ENCODE measurements at places on chromosomes 1 and 21. TPM values are rescaled to one million over a fixed set of nuclear protein-coding genes. Genes with fewer than 3 reads are reported as not detected.

VASH2 gene
- 1.7 TPM for total RNA-seq

ZBTB8B gene
- 0.09 TPM for total RNA-seq

GCSAML gene
- 0.40 TPM for total RNA-seq

CD84 gene
- 18.8 TPM for total RNA-seq

DNA sequence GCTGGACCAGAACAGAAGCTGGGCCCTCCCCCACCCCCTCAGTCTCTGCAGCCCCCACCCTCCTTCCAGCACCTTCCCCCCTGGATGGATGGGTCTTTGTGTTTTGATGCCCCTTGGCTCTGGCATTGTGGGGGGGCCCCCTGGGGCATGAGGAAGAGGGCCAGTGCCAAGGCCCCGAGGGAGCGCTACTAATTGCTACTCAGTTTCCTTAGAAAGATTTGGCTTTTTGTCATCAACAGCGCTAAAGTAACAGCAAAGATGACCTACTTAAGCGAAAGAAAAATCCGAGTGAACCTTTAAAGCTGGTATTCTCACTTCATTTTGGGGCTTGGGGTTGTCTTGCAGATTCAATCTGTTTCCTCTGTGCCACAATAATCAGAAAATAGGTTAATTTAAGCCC is 63.5 kb downstream of the SKI start:
- H3K4me3 ChIP-seq, result no peak overlapping the region
- peaks cover 27% of the 10 kb centered on the region for H3K4me1 ChIP-seq
- H3K36me3 ChIP-seq, result no peaks in the 10 kb centered on the region

GRCh38 chr1:213786683-213787082 is 201.1 kb upstream of the PROX1 start:
- H3K36me3 ChIP-seq, result no peaks in the 10 kb centered on the region
- no peaks in the 10 kb centered on the region for H3K27me3 ChIP-seq
- no peak for DNase-seq
- H3K4me3 ChIP-seq, result no peak overlapping the region
- H3K27ac ChIP-seq, result no peak overlapping the region
- no peaks in the 10 kb centered on the region for H3K4me1 ChIP-seq

GRCh38 chr1:209569455-209570207 is 13.9 kb upstream of the CAMK1G start:
- no peaks in the 10 kb centered on the region for H3K4me1 ChIP-seq
- no peak overlapping the region for H3K27ac ChIP-seq
- H3K4me3 ChIP-seq, result no peak overlapping the region
- peaks cover 2% of the 10 kb centered on the region for H3K27me3 ChIP-seq

- H3K27ac ChIP-seq, result peak overlapping the region; percentile 1
- DNase-seq, result peak; percentile 85
- no peaks in the 10 kb centered on the region for H3K4me1 ChIP-seq
- H3K4me3 ChIP-seq, result no peak overlapping the region
- no peaks in the 10 kb centered on the region for H3K27me3 ChIP-seq
Measured at GRCh38 chr1:69914976-69915765, 290.2 kb downstream of the LRRC40 start.

GRCh38 chr1:81406292-81406999 is 394.3 kb upstream of the ADGRL2 start:
- no peak for DNase-seq
- H3K4me1 ChIP-seq, result peaks cover 8% of the 10 kb centered on the region
- no peak overlapping the region for H3K4me3 ChIP-seq
- H3K36me3 ChIP-seq, result no peaks in the 10 kb centered on the region

DNA sequence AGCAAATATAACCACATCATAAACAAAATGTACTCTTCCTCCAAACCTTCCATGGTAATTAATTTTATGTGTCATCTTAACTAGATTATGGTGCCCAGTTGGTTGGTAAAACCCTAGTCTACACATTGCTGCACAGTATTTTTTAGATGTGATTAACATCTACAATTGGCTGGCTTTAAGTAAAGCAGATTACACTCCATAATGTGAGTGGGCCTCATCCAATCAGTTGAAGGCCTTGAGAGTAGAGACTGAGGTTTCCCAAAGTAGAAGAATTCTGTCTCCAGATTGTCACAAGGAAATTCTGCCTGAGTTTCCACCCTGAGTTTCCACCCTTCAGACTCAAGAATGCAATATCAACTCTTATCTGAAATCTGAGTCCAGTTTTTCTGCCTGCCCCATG is 128.4 kb upstream of the USP25 start:
- H3K27me3 ChIP-seq, result no peaks in the 10 kb centered on the region
- no peak overlapping the region for H3K27ac ChIP-seq
- no peaks in the 10 kb centered on the region for H3K4me1 ChIP-seq
- no peak overlapping the region for H3K4me3 ChIP-seq
- no peaks in the 10 kb centered on the region for H3K36me3 ChIP-seq

DNA sequence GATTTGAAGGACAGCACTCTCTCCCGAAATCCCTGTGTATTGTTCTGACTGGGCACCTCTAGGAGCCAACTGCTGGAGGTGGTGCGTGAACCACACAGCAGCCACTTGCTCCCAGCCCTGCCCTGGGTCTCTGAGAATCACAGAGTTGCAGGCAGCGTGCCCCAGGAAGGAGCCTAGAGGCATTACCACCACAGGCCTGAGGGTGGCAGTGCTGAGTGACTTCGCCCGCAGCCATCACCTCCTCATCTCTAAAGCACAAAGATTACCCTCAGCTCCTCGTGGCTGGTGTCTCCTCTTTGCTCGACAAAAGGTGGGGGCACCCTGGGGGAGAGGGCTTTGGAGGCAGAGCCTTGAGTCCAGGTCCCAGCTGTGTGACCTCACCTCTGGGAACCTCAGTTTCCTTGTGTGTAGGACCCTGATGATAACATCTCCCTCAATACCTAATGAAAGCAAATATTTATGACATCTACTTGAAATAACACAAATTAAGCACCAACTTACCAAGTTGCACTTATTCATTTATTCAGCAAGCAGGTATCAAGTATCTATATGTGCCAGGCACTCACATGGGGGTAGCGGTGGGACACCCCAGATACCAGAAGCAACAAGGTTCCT is 86.3 kb downstream of the VWA5B1 start:
- H3K36me3 ChIP-seq, result no peaks in the 10 kb centered on the region
- no peak overlapping the region for H3K4me3 ChIP-seq
- no peak overlapping the region for H3K27ac ChIP-seq

- peak overlapping the region; percentile 17 for H3K27ac ChIP-seq
- peaks cover 11% of the 10 kb centered on the region for H3K4me1 ChIP-seq
- no peak for DNase-seq
- no peaks in the 10 kb centered on the region for H3K27me3 ChIP-seq
- no peak overlapping the region for H3K4me3 ChIP-seq
Measured at GRCh38 chr1:41003127-41003639, 18.3 kb downstream of the SLFNL1 start.

GRCh38 chr1:15095496-15095875 is 58.1 kb upstream of the TMEM51 start:
- no peaks in the 10 kb centered on the region for H3K27me3 ChIP-seq
- no peak overlapping the region for H3K27ac ChIP-seq
- H3K4me3 ChIP-seq, result no peak overlapping the region
- H3K36me3 ChIP-seq, result no peaks in the 10 kb centered on the region

DNA sequence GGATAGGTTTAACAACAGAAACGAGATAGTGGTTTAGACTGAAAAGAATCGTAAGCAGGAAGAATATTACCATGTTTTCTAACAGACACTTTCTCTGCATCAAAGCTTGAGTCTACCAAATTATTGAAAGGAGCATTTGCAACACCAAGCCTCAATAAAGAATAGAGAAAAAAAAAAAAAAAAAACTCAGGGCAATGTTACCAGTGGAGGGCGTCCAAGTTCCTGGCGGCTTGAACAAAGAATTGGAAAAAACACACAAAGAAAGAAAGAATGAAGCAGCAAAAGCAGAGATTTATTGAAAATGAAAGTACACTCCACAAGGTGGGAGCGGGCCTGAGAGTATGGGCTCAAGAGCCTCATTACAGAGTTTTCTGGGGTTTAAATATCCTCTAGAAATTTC is 686.5 kb upstream of the ADGRL2 start:
- H3K27ac ChIP-seq, result no peak overlapping the region
- no peaks in the 10 kb centered on the region for H3K36me3 ChIP-seq

GRCh38 chr1:220982686-220983085 is 103.4 kb downstream of the HLX start:
- H3K27ac ChIP-seq, result no peak overlapping the region
- DNase-seq, result no peak
- no peak overlapping the region for H3K4me3 ChIP-seq
- no peaks in the 10 kb centered on the region for H3K27me3 ChIP-seq
- no peaks in the 10 kb centered on the region for H3K4me1 ChIP-seq
- no peaks in the 10 kb centered on the region for H3K36me3 ChIP-seq

- no peaks in the 10 kb centered on the region for H3K27me3 ChIP-seq
- no peaks in the 10 kb centered on the region for H3K4me1 ChIP-seq
- no peak overlapping the region for H3K4me3 ChIP-seq
- DNase-seq, result no peak
Measured at GRCh38 chr1:158933621-158934020, 2.3 kb downstream of the PYHIN1 start.

- peak; percentile 93 for DNase-seq
- peak within 1 kb of the TSS; percentile 80 for H3K4me3 ChIP-seq
- H3K4me1 ChIP-seq, result peaks cover 3% of the 10 kb centered on the region
- no peaks in the 10 kb centered on the region for H3K36me3 ChIP-seq
- no peaks in the 10 kb centered on the region for H3K27me3 ChIP-seq
Measured at GRCh38 chr1:52141513-52142219, at the start of gene ZFYVE9. Gene ZFYVE9, plus strand, starts transcription at chr1:52142089. Its CDS starts 91,118 bp downstream, at chr1:52233207.

GRCh38 chr1:243850452-243851256 is 611 bp upstream of the AKT3 start:
- peak; percentile 90 for DNase-seq
- peak overlapping the region; percentile 50 for H3K4me3 ChIP-seq
- H3K36me3 ChIP-seq, result no peaks in the 10 kb centered on the region

GRCh38 chr1:207815913-207816291 is 64.0 kb downstream of the CD46 start:
- H3K27me3 ChIP-seq, result no peaks in the 10 kb centered on the region
- DNase-seq, result no peak
- H3K27ac ChIP-seq, result peak overlapping the region; percentile 73
- no peaks in the 10 kb centered on the region for H3K36me3 ChIP-seq
- no peak overlapping the region for H3K4me3 ChIP-seq
- peaks cover 4% of the 10 kb centered on the region for H3K4me1 ChIP-seq

DNA sequence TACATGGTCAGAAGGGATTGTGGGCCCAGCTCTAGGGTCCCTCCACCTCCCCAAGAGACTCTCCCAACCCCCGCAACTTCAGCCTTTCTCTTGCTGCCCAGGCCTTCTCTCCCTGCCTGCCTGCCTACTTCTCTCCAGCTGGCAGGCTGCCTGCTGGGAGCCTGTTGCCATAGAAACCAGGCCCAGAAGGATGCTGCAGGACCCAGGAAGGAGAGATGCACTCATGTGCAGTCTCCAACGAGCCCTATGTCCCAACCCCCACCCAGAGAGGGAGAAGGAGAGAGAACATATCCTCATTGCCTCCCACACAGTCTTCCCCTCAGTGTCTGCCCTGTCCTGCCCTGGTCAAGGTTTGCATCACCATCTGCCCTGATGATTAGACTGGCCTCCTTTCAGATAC is 10.8 kb upstream of the SMIM12 start:
- no peak overlapping the region for H3K27ac ChIP-seq
- DNase-seq, result no peak
- H3K4me1 ChIP-seq, result peaks cover 8% of the 10 kb centered on the region
- peaks cover 11% of the 10 kb centered on the region for H3K27me3 ChIP-seq
- no peaks in the 10 kb centered on the region for H3K36me3 ChIP-seq
- H3K4me3 ChIP-seq, result no peak overlapping the region

DNA sequence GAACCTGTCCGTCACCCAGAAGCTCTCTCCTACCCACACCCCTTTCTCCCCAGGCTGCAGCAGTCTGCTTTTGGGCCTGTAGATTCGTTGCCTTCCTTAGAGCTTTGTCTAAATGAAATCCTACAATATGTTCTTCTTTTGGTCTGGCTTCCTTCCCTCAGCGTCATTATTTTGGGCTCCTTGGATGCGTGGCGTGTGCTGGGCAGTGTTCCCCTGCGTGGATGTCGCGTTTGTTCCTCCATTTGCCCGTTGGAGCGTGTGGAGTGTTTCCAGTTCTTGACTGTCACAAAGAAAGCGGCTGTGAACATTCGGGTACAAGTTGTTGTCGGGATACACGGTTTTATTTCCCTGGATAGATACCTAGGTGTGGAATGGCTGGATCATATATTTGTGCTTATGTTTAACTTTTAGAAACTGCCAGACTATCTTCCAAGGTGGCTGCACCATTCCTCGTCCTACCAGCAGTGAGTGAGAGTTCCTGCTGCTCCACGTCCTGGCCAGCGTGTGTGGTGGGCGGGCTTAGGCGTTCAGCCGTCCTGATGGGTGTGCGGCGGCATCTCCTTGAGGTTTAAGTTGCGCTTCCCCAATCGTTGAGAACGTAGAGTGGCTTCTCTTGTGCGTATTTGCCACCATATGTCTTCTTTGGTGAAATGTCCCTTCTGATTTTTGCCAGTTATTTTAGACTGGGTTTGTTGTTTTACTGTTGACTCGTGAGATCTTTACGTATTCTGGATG is 31.7 kb downstream of the SKI start:
- H3K27me3 ChIP-seq, result no peaks in the 10 kb centered on the region
- H3K27ac ChIP-seq, result no peak overlapping the region
- no peaks in the 10 kb centered on the region for H3K36me3 ChIP-seq
- peaks cover 9% of the 10 kb centered on the region for H3K4me1 ChIP-seq
- DNase-seq, result peak; percentile 17

- H3K4me3 ChIP-seq, result no peak overlapping the region
- H3K27me3 ChIP-seq, result peaks cover 6% of the 10 kb centered on the region
- H3K4me1 ChIP-seq, result no peaks in the 10 kb centered on the region
- H3K27ac ChIP-seq, result no peak overlapping the region
Measured at GRCh38 chr1:74772945-74773344, 40.0 kb downstream of the TYW3 start.

DNA sequence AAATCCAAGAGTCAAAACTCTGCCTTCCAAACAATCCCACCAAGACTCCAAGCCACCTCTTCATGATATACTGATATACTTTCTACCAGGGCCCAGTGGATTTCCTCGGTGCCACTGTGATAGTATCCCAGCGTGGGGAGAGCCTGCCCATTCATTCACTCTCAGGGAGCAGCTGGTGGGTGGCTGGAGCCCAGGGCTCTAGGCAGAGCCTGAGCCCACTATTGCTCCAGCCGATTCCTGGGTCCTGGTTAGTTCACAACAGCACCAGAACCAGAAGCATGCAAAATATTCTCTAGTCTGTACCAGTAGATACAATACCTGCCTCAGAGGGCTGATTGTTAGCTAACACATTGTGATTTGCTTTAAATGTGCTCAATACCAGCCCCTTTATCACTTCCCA is 831 bp downstream of the CSRP1 start:
- DNase-seq, result no peak
- no peaks in the 10 kb centered on the region for H3K27me3 ChIP-seq
- peak overlapping the region; percentile 89 for H3K27ac ChIP-seq

DNA sequence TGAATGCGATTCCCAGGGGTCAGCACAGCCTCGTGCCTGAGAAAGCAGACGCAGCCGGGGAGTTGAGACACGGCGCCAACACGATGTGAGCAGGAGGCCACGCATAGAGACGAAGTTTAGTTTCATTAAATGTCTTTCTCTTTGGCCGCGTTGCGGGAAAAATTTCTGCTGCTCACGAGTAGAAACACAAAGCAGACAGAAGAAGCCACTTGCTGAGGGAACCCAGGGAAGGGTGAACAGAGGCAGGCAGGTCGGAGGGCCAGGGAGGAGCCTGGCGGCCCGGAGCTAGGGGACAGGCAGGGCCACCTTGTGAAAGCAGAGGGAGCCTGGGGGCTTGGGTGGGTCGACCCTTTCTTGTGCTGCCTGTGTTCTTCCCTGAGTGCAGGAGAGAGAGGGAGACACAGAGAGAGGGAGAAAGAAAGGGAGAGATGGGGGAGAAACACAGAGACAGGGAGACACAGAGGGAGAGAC is 33.2 kb downstream of the POFUT2 start:
- DNase-seq, result no peak
- no peak overlapping the region for H3K27ac ChIP-seq
- no peaks in the 10 kb centered on the region for H3K27me3 ChIP-seq
- H3K4me3 ChIP-seq, result no peak overlapping the region

All from lung (tissue), 17 donors.